Panc1 (cell line): ENCODE measurements at places on chromosomes 2 and 18. TPM values are rescaled to one million over a fixed set of nuclear protein-coding genes. Genes with fewer than 3 reads are reported as not detected.

- DNase-seq: no peak
- H3K4me1 ChIP-seq: peaks cover 3% of the 10 kb centered on the region; the same call in 1 of the 2 replicates
- H3K27me3 ChIP-seq: no peaks in the 10 kb centered on the region
- 0 out of 2 replicates have a peak overlapping the region, but pooled peaks have one; percentile 17 for H3K27ac ChIP-seq
- no peaks in the 10 kb centered on the region for H3K36me3 ChIP-seq
- no peak overlapping the region for H3K4me3 ChIP-seq
These were observed 13.0 kb downstream of the SIGLEC15 start for GRCh38 chr18:45838302-45839070.

GRCh38 chr2:233083782-233084181, 23.6 kb downstream of the INPP5D start:
- no peaks in the 10 kb centered on the region for H3K4me1 ChIP-seq
- no peaks in the 10 kb centered on the region for H3K36me3 ChIP-seq
- no peak overlapping the region for H3K4me3 ChIP-seq
- H3K27me3 ChIP-seq: no peaks in the 10 kb centered on the region
- DNase-seq: no peak

DNA sequence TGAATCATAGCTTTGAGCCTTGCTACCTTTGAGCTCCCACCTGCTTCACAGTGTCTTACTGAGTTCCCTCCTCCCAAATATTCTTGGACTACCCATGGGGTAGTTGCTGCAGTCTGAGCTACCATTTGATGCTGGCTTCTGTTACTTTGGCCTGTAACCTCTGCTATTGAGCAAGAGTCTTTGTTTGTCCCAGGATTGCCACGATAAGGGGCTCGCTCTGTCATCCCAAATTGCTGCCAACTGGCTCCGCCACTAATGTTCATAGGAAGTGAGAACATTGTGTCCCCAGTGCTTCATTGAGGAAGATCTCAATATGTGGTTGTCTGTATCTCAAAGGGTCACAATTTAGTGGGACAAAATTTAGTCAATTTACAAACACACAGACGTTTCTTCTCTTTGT, 103.8 kb downstream of the TRIM43 start:
- H3K27ac ChIP-seq: no peak overlapping the region
- no peaks in the 10 kb centered on the region for H3K36me3 ChIP-seq
- peaks cover 8% of the 10 kb centered on the region for H3K27me3 ChIP-seq
- H3K4me1 ChIP-seq: no peaks in the 10 kb centered on the region
- H3K4me3 ChIP-seq: no peak overlapping the region

GRCh38 chr2:186486651-186487647, 889 bp downstream of the ZC3H15 start:
- H3K36me3 ChIP-seq: peaks cover 4% of the 10 kb centered on the region
- H3K27ac ChIP-seq: peak overlapping the region; percentile 97
- no peaks in the 10 kb centered on the region for H3K27me3 ChIP-seq
- H3K4me1 ChIP-seq: peaks cover 45% of the 10 kb centered on the region

DNA sequence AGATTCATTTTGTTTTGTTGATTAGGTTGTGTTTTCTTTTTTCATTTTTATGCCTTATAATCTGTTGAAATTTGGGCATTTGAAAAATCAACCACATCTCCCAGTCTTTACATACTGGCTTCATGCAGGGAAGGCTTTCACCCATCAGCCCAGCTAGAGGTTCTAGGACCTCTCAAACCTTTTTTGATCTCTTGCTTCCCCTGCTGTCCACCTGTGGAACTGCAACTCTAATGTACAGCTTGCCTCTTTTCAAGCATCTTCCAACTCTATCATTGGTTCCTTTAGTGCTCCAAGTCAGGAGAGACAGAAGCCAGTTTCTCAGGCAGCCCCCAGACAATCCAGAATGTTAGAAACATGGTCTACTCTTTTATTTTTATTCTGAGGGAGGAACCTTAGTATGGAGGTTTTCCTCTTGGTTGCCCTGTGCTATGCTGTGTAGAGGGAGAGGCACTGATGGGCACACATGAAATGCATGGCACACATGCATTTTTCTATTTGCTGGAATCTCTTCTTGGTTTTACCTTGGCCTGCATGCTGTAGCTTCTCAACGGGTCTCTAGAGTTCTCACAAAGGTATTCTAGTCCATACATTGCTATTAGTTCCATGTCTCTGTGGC, 107.2 kb upstream of the L3MBTL4 start:
- H3K36me3 ChIP-seq: no peaks in the 10 kb centered on the region
- H3K4me3 ChIP-seq: no peak overlapping the region
- no peaks in the 10 kb centered on the region for H3K27me3 ChIP-seq
- peak; percentile 68 for DNase-seq
- no peaks in the 10 kb centered on the region for H3K4me1 ChIP-seq
- no peak overlapping the region for H3K27ac ChIP-seq

GRCh38 chr2:127054604-127054930, 52.4 kb downstream of the BIN1 start:
- no peak overlapping the region for H3K4me3 ChIP-seq
- no peak overlapping the region for H3K27ac ChIP-seq
- no peaks in the 10 kb centered on the region for H3K36me3 ChIP-seq
- no peaks in the 10 kb centered on the region for H3K4me1 ChIP-seq

DNA sequence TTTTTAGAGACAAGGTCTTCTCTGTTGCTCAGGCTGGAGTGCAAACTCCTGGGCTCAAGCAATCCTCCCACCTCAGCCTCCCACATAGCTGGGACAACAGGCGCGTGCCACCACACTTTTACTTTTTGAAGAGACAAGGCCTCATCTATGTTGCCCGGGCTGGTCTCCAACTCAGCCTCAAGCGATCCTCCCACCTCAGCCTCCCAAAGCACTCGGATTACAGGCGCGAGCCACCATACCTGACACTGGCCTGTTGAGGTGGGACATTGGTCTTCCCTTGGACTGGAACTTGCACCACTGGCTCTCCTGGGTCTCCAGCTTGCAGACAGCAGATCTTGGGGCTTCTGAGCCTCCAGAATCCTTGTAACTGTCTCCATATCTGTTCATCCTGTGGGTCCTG, 75.6 kb downstream of the NDUFA10 start:
- no peak overlapping the region for H3K27ac ChIP-seq
- DNase-seq: no peak
- no peaks in the 10 kb centered on the region for H3K4me1 ChIP-seq
- H3K27me3 ChIP-seq: no peaks in the 10 kb centered on the region
- no peaks in the 10 kb centered on the region for H3K36me3 ChIP-seq
- no peak overlapping the region for H3K4me3 ChIP-seq

DNA sequence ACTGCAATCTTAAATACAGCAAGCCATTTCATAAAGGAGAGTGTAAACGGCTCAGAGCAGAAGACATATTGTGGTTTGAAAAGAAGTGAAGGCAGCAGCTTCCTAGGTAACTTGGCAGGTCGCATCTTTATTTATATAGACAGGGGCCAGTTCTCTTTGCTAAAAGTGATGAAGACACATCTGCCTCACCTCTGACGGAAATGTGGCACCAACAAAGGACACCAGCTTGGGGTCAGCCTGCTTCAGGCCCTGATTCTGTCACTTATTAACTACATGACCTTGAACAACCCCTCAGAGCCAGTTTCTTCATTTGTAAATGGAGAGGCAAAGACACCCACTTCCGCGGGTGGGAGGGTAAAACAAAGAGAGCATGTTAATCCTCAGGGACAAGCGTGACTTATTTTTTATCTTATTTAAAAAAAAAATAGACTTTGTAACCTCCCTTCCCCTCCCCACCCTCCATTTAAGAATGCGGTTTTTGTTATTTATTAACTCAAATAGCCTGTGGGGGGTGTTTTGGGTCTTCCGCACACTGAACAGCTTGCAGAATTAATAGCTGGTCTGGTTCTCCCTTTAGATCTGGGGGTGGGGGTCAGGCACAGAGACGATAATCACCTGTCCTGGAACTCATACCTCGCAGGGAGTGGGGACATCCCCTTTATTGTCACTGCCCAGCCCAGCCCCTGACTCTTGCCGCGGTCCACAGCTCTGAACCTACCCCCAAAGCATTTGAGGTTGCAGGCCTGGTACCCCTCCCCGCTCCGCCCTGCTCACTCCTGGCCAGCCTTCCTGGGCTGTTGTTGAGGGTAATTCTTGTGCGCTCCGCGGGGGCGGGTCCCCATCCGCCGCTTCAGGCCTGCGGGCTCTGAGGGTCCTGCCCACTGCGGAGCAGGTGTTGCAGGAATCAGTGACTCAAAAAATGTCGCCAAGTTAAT, 64.2 kb upstream of the TMEM17 start:
- H3K36me3 ChIP-seq: no peaks in the 10 kb centered on the region
- peaks cover 7% of the 10 kb centered on the region for H3K4me1 ChIP-seq
- peak overlapping the region; percentile 44; the same call in 1 of the 2 replicates for H3K4me3 ChIP-seq
- DNase-seq: no peak
- no peaks in the 10 kb centered on the region for H3K27me3 ChIP-seq
- no peak overlapping the region for H3K27ac ChIP-seq

DNA sequence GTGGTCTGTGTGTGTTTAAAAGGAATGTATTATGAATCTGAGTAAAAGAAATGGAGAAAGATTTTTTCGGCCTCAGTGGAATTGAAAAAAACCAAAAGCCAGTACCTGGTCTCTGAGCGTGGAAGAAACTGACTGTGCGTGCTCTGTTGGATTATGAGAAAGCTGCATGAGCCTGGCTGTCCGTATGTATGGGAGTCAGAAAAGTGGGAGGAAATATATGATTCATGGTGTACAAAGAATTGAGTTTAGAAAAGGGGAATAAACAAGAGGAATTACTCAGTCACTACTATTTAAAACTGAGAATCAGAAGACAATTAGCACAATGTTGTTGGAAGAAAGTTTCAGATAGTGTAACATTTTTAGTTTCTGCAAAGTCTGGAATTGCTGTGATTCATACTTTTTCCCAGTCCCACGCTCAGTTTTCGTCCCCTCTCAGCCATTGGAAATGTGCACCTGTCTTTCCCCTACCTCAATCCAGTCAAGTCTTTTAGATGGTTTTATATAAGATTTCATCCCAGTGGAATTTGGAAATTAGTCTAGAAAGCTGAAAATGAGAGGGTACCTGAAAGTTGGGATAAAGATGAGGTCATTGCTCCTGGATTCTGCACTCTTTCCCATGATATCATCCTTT, 66.4 kb upstream of the CHMP1B start:
- no peak overlapping the region for H3K27ac ChIP-seq
- DNase-seq: no peak
- H3K4me3 ChIP-seq: no peak overlapping the region
- H3K36me3 ChIP-seq: no peaks in the 10 kb centered on the region; the same call in 1 of the 2 replicates

DNA sequence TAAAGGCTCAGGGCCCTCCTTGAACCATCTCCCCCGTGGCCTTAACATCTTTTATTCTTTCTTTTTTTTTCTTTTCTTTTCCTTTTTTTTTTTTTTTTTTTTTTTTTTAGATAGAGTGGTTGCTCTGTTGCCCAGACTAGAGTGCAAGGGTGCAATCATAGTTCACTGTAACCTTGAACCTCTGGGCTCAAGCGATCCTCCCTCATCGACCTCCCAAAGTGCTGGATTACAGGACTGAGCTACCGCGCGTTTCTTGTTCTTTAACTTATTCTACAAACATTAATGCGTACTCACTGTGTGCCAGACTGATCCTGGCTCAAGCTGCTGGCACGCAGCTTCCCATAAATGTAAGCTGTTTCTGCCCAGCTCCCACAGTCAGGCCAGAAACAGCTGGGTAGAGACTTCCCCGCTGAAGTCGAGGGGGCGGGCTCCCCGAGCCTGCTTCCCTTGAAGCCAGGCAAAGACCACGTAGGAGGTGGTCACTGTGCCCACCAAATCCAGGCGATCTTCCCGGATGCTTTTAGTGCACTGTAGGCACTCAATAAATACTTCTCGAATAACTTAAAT, 29.2 kb upstream of the ATP6V1B1 start:
- H3K27me3 ChIP-seq: no peaks in the 10 kb centered on the region
- no peak overlapping the region for H3K4me3 ChIP-seq
- DNase-seq: no peak
- no peaks in the 10 kb centered on the region for H3K4me1 ChIP-seq
- H3K36me3 ChIP-seq: no peaks in the 10 kb centered on the region
- no peak overlapping the region for H3K27ac ChIP-seq

DNA sequence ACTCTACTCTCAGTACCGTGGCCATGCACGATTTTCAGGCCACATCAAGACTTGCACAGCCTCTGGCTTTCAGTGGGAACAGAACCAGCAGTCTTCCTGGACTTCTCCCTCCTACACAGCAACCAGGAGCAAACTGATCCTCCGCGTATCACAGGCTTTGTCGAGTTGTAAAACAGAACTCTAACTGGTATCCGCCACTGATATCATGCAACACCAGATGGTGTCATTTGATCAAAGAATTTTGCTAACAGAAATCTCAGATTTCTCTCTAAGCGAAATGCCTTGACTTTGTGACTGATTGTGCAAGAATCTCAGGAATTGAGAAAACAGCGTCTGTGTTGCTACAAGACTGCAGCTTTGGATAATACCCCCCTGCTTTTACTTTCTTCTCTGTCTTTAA, 85.7 kb downstream of the COPS8 start:
- peaks cover 10% of the 10 kb centered on the region for H3K4me1 ChIP-seq
- H3K27me3 ChIP-seq: no peaks in the 10 kb centered on the region
- peak overlapping the region; percentile 19 for H3K4me3 ChIP-seq
- no peaks in the 10 kb centered on the region for H3K36me3 ChIP-seq
- DNase-seq: peak; percentile 50

DNA sequence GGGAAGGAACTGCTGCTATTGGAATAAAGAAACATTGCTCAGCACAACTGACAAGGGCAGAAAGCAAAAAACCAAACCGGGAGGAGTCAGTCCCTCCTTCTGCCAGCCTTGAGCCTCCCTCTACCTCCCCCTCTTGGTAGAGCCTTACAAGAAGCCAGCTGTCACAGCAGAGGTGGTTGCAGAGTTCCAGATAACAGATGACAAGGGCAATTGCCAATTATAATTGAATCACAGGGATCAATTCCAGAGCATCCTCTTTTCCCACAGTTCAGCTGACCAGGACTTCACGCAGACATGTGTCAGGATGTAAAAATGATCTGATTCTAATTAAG, 548.2 kb upstream of the LRRTM1 start:
- no peaks in the 10 kb centered on the region for H3K4me1 ChIP-seq
- no peak overlapping the region for H3K27ac ChIP-seq
- DNase-seq: no peak
- H3K27me3 ChIP-seq: no peaks in the 10 kb centered on the region
- H3K4me3 ChIP-seq: no peak overlapping the region

GRCh38 chr2:176581557-176582165, 312.4 kb downstream of the MTX2 start:
- DNase-seq: no peak
- no peak overlapping the region for H3K27ac ChIP-seq
- H3K36me3 ChIP-seq: no peaks in the 10 kb centered on the region
- peaks cover 24% of the 10 kb centered on the region for H3K4me1 ChIP-seq

- H3K4me3 ChIP-seq: no peak overlapping the region
- no peaks in the 10 kb centered on the region for H3K4me1 ChIP-seq
- H3K27ac ChIP-seq: no peak overlapping the region
- no peaks in the 10 kb centered on the region for H3K36me3 ChIP-seq
- DNase-seq: no peak
These were observed 77.0 kb downstream of the CTIF start for GRCh38 chr18:48615566-48616401.

DNA sequence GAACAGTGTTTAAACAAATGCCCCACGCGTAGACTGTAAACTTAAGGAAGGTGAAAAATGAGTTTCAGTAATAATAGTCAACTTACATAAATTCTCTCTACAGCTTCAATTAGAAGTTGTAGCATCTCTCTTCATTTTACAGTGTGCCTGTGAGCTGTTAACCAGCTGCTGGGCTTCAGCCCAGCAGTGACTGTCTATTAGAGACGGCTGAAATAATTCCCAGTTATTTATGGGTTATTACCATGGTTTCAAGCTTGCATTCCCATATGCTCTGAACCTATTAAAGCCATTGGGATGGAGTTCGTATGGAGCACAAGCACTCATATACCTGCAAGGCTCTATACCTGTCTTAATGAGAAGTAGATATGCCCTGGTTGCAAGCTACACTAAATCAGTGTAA, 501.1 kb downstream of the CNTNAP5 start:
- H3K4me1 ChIP-seq: no peaks in the 10 kb centered on the region
- no peak overlapping the region for H3K4me3 ChIP-seq
- H3K27ac ChIP-seq: no peak overlapping the region

Gene IMMT
- 138 TPM for total RNA-seq

Gene NLRC4
- not detected for total RNA-seq

Gene HOXD9
- 0.15 TPM for total RNA-seq

Gene VWC2L
- not detected for total RNA-seq

Gene HOXD10
- total RNA-seq: not detected
